ENCODE measurements at places on chromosomes 13 and 19. TPM values are rescaled to one million over a fixed set of nuclear protein-coding genes. Genes with fewer than 3 reads are reported as not detected.

Gene IGLON5
- polyA plus RNA-seq, result 154 TPM

Gene SIGLEC12
- not detected for polyA plus RNA-seq

Gene RNF17
- 0.44 TPM for polyA plus RNA-seq

Gene SYNGR4
- polyA plus RNA-seq, result 0.76 TPM

Gene FSD1
- polyA plus RNA-seq, result 118 TPM

Gene APC2
- polyA plus RNA-seq, result 190 TPM

Gene ANKRD24
- 10.4 TPM for polyA plus RNA-seq

All from spinal cord (tissue), 10 donors.